ENCODE measurements at places on chromosomes 4 and X.

DNA sequence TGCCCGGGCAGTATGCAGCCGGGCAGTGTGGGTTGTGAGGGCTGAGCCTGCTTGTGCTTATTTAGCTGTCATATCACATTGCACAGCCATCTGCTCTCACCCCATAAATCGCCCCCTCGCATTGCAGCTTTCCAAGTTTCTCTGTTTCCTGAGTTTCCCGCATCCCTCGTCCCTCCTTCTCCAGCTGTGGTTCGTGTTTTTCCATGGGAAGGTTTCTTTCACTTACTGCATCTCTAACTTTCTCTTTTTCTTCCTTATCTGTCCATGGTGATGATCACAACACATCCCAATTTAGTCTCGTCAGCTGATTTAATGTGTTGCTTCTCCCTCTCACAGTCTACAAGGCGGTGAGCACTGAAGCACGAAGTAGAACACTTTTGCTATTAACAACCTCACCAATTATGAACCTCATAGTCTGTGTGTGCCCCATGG is 118.1 kb downstream of the ENPP6 start:
- DNase-seq = no peak

DNA sequence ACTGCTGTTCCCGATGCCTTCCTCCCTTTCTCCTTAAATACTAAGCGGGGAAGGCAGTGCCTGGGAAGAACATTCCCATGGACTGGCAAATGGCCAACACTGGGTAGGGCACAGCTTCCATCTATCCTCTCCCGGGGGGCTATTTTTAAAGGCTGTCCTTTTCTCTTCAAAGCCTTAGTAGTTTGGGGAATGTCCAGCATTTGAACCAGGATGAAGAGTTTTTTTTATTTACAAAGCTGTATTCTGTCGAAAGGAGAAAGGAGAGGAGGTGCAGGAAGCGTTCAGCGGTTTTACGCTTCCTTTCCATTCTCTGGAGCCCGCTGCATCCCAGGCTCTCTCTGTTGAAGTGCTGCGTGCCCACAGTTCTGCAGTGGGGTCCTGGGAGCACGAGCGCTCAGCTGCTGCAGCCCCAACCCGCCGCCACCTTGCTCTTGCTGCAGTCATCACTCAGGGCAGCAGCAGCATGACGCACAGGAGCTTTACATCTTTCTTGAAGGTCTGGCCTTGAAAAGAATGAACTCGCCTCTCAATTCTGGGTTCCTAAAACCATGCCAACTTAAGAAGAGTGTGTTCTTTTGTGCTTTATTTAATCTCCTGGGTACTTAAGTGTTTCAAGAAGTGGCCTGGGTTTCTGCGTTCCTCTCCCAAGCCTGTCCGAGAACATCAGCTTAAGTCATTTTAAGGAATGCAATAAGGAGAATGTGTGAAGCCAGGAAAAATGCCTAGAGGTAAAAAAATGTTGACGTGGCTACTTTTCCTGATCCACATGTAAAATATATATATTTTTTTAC is 427.2 kb downstream of the MAPK10 start:
- DNase-seq = no peak

GRCh38 chr4:84596826-84597225 is 13.9 kb downstream of the CDS1 start:
- DNase-seq = no peak

- no peak for DNase-seq
These were observed 74.0 kb downstream of the SEL1L3 start for GRCh38 chr4:25788703-25789238.

GRCh38 chrX:117487421-117487820 is 629.2 kb downstream of the KLHL13 start:
- no peak for DNase-seq

- DNase-seq = no peak
These were observed 35.0 kb upstream of the CLCN4 start for GRCh38 chrX:10121787-10122186.
